ENCODE measurements at places on chromosomes 6 and 20.

DNA sequence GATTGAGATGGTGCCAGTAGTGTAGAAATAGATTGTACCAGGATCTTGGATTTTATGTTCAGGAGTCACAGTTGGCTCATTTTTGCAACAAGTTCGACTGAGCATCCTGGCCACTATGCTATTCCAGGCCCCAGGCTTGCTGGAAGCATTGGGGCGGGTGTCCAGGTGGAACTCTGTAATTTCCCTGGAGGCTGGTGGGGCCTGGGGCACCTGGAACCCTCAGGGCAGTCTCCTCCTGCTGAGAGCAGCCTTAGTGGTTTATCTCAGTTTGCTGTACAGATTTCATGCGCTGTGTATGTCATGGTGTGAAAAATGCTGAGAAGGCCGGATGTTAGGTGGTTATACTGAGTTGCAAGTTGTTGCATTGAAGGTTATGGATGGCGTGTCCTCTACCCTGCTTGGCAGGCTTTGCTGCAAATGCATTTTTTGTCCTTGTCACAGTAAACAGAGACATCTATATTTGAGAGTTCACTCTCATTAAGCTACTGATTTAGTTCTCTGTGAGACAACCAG, 135.1 kb upstream of the MYLIP start:
- DNase-seq, result no peak

DNA sequence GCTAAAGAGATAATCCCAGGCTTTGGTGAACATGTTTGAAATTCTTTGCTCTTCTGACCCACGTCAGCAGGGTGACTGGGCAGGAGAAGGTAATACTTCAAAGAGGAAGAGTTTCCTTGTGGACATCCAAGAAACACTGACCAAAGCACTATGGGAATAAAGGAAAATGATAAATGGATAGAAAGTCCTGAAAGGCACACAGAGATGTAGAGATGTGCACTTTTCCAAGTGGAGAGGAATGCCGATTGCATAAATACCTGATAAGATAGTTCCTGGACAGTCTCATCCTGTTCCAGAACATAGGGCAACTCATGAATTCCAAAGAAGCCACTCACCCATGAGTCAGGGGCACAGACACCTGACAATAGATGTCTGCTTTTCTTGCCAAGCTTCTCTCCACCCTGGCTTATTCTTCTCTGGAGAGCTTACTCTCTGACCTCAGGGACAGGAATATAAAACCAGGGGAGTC, 191.3 kb upstream of the FOXA2 start:
- DNase-seq, result no peak

GRCh38 chr6:71402096-71402495, 113.5 kb downstream of the OGFRL1 start:
- no peak for DNase-seq

DNA sequence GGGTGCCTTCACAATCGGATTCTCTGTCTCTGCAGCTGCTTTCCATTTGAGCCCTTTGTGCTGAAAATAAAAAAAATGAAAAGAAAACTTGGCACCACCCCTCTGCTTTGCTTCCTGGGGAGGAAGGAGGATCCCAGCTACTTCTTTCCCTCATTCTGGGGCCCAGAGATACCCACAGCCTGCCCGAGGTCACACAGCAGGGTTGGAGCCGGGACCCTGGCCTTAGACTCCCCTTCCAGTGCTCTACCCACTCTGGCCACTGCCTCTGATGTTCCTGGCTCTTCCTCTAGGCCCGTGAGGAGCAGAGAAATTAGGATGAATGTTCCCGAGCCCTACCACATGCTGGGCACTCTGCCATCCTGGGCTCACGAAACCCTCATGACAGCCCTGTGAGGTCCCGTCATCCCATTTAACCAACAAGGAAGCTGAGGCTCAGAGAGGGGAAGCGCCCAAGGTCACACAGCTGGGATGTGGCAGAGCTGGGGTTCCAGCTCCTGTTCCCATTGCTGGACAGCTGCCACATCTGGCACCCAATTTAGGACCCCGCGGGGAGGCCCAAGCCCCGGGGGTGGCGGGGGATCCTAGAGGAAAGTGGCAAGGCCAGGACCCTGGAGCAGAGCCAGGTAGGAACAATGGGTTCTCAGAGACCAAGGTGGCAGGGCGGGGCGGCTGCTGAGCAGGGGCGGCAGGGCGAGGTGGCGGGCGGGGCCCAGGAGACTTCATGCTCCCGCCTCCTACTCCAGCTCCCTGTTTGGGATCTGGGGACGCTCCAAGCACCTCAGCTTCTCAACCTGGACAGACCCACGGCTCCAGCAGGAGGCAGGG, 76.6 kb downstream of the CEBPB start:
- no peak for DNase-seq

GRCh38 chr6:4472969-4473642, 303.1 kb upstream of the CDYL start:
- no peak for DNase-seq

DNA sequence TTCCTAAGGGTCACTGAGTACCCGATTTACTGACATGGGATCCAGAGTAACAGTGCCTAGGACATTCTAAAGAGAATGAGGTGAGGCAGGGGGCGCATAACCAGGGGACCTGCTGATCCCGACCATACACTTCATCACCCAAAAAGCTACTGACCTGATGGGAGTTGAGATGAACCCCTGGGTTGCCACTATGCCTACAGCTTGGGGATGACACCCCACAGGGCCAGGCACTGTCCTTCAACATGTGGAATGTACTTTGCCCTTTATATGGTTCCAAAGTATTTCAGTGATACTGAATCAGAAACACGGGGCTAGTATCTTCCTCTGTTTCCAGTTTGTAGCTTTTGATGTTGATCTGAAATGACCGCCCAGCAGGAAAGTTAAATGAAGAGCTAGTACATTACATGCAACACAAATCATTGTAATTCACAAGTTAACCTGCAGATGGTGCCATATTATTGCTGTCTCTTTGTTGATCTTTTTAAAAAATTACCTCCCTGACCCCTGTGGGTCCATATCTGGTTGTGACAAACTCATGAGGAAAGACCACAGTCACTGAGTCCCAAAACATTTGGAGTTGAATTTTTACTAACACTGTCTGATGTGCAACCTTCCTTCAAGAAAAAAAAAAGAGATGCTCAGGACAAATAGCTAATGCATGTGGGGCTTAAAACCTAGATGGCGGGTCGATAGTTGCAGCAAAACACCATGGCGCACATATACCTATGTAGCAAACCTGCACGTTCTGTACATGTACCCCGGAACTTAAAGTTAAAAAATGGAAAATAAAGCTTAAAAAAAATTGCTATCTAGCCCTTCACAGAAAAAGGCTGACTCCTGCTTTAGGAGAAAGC, 42.7 kb upstream of the GCNT2 start:
- peak; percentile 9 for DNase-seq

DNA sequence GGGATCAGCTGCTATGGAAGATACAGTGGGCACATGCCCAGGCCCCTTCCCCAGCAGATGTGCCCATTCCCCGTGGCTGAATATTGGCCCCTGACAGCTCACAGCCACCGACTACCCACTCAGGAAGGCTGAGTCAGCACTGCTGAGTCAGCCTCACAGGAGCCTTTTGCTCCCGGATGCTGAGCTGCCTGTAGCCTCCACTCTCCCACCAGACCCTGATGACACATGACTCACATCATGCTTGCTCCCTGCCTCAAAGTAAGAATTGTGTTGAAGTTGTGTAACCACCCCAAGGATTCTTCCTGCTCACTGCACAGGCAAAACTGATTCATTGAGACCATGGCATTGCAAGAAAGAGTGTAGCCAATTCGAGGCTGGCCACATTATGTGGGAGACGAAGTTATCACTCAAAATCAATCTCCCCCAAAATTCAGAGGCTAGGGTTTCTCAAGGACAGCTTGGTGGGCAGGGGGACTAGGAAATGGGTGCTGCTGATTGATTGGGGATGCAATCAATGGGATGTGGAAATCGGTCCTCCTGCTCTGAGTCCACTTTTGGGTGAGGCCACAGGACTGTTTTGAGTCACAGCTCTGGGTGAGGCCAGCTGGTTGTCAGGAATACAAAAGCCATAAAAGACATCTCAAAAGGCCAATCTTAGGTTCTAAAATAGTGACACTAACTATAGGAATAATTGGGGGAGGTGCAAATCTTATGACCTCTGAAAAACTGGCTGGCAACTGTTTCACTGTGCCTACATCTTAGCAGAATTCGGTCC, 556.6 kb upstream of the CDH4 start:
- no peak for DNase-seq

GRCh38 chr20:46312945-46313861, 4.9 kb upstream of the CDH22 start:
- no peak for DNase-seq

- DNase-seq, result no peak
Observed at GRCh38 chr6:15304337-15305042, 58.6 kb downstream of the JARID2 start.

All from NCI-H1930 (cell line).